Activated CD8-positive, alpha-beta memory T cell treated with anti-CD3 and anti-CD28 coated beads for 1 hour (primary cell): ENCODE measurements at places on chromosomes 12 and 14.

DNA sequence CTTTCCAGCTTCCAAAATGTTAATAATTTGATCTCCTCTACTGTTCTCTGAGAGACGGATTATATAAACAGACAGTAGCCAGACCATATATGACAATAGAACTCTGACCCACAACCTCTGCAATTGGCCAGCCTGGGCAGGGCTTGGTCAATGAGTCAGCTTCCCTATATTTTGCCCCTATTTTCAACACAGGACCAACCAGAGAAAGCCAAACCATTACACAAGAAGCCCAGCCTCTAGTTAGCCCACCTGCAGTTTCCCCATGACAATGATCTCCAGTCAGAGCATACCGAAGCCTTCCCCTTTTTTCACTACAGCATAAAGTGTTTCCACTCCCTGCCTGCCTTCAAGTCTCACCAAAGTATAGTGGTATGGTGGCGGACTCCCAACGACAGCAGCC, 7.6 kb upstream of the EXD2 start:
- no peak for DNase-seq

DNA sequence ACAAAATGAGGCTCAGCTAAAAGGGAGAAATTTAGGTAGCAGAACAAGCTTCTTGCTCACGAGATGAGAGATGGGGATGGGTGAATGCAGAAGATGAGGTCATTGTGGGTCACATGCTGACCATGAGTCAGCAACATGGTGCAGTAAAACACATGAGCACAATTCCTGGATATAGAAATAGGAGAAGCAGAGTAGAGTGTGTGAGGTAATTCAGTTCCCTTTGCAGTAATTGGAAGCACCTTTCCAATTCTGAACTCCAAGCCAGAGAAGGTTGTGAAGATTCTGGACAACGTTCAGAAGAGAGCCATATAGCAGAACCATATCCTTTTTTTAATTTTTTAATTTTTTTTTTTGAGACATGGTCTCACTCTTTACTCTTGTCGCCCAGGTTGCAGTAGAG, 62.0 kb upstream of the LMNTD1 start:
- DNase-seq, result no peak

- no peak for DNase-seq
These were observed 23.7 kb upstream of the AEBP2 start for GRCh38 chr12:19415563-19415962.

GRCh38 chr14:74155749-74156148, 71.0 kb downstream of the LIN52 start:
- DNase-seq, result no peak

DNA sequence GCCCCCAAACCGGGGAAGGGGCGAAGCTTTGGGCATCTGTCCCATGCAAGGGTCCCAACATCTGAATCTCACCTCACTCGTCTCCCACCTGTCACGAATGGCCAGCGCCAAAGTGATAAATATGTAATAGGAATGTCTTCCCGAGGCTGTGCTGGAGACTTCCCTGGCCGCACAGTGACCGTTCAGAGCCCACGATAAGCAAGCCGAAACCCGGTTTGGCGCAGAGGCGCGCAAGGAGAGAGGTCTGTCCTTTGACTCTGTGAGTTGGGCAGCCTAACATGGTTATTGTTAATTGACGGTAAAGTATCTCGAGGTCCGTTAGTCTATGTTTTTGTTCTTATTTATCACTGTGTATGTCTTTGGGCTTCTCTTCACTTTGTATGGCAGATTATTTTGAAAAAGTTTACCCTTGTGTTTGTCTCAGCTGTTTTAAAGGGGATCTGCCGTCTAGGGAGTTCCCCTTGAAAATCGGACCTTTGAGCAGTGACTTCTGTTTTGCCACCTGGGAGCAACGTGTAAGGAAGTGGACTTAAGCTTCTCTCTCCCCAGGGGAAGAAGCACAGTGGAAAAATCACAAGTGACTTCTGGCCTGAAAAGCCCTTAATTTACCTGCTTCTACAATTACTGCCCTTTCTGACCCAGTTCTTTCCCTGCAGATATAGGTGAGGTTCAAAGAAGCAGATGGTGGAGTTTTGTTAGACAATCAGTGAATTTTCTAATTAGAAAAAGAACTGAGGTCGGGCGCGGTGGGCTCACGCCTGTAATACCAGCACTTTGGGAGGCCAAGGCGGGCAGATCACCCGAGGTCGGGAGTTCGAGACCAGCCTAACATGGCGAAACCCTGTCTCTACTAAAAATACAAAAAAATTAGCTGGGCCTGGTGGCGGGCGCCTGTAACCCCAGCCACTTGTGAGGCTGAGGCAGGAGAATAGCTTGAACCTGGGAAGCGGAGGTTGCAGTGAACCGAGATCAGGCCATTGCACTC, 1.1 kb upstream of the TM9SF1 start:
- no peak for DNase-seq
